ENCODE measurements at places on chromosomes 4 and X.

DNA sequence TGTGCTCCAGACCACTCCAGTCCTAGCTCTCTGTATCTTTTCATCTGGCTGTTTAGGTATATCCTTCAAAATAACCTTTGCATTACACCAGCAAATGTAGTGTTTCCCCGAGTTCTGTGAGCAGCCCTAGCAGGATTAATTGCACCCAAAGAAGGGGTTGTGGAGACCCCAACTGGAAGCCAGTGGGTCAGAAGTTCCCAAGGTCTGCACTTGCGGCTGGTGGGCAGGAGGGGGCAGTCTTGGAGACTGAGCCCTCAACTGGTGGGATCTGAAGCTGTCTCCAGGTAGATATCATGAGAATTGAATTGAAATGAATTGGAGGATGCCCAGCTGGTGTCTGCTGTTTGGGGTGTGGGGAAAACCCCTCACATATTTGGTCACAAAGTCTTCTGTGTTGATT is 1485.3 kb upstream of the TENM3 start:
- DNase-seq, result no peak

- peak; percentile 74 for DNase-seq
These were observed 2135.9 kb downstream of the ARAP2 start for GRCh38 chr4:34108391-34108790.

DNA sequence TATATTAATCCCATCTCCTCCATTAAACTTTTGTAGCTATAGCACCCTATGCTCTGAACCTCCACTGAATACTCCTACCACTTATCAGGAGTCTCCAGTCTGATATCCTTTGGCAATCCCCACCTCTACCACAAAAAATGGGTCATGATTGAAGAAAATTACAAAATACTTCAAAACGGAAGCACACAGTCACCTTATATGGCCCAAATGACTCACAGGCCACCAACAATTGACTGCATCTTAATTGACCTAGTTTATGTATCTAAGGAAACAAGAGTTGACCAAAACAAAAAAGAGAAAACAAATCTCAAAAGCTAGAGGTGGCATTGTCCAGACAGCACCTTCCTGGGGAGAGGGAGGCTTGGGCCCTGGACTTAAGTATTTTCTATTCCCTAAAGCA is 120.0 kb upstream of the DIAPH2 start:
- no peak for DNase-seq

DNA sequence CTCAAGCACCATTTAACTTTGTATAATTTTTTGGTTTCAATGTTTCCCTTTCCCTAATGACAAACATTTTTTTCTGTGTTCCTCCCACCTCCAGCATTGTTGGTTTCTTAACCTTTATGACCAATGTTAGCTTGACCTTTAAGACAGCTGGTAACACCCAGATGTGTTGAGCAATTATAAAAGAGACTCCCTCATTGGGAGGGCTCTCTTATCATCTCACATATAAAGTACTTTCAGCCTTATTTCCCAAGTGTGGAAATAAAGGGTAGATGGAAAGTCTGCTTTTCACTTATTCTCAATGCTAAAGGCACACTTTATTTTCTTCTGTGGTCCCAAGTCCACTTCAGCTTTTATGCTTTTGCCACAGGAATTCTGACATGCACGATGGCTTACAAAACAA is 1420.4 kb downstream of the RAPGEF2 start:
- DNase-seq, result no peak

DNA sequence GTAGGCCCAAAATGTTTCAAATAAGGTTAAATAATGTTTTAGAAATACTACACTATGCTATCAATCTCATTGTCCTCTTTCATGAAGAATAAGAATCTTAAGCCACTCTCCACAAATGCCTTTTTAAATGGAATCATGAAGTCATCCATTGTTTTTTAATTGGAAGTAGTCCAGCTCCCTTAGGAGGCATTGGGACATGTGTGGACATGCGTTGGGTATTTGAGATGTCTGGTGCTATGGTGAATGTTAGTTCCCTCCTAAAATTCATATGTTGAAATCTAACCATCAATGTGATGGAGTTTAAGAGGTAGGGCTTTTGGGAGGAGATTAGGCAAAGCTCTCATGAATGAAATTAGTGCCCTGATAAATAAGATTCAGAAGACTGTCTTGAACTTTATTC is 289.0 kb downstream of the C4orf33 start:
- DNase-seq, result no peak

DNA sequence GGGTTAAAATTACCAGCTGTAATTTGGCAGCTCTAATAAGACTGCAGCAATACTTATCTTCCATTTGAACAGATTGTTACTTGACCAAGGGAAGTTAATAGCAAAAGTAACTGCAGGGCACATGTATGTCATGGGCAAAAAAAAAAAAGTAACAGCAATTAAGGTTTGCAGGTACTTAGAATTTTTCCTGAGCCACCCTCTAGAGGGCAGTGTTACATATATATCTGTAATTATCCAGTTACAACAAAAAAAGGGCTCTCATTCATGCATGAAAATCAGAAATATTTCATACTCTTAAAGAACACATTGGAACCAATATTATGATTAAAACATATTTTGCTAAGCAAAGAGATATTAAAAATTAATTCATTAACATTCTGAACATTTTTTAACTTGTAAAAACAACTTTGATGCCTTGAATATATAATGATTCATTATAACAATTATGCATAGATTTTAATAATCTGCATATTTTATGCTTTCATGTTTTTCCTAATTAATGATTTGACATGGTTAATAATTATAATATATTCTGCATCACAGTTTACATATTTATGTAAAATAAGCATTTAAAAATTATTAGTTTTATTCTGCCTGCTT is 25.1 kb downstream of the XIAP start:
- DNase-seq, result peak; percentile 36

- DNase-seq, result no peak
These were observed 37.4 kb upstream of the DHRSX start for GRCh38 chrX:2538031-2538757.

DNA sequence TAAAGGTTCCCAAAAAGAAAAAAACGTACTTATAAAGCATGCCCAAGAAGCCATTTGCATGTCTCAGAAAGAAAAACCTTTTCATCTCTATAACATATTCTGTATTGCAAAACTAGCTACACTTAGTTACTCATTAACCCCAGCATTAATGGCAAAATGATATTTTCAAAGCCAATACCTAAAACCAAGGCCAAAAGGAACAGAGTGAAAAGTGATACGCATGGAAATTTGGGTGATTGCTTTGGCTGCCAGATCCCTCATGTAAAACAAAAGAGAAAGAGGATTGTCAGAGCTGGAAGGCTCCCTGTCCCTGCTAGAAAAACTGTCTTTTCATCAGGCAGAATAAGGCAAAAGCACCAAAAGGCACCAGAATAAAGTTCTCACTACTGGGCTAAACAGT is 46.8 kb upstream of the RADX start:
- no peak for DNase-seq

- no peak for DNase-seq
These were observed 105.9 kb downstream of the COL4A6 start for GRCh38 chrX:108332281-108332680.

GRCh38 chr4:29853833-29854232 is 866.3 kb upstream of the PCDH7 start:
- no peak for DNase-seq

DNA sequence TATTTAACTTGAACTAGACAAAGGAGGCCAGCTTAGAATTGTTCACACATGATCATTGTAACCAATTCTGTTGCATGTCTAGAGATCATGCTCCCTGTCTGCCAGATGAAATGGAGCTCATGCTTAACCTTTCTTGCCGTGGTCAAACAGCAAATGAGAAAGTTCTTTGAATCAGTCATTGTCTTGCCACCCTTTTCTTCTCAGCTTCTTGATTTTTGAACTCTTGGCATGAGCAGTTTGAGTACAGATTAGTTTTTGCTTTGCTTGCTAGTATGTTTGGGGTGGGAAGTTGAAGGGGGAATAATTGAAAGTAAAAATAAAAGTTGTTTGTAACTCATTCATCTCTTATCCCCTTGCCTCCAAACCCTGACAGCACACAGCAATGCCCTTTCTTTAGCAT is 4.7 kb downstream of the MTM1 start:
- DNase-seq, result no peak

- no peak for DNase-seq
These were observed 153.8 kb upstream of the LEF1 start for GRCh38 chr4:108322497-108322896.

- no peak for DNase-seq
These were observed 92.6 kb downstream of the ANXA3 start for GRCh38 chr4:78644063-78644691.

DNA sequence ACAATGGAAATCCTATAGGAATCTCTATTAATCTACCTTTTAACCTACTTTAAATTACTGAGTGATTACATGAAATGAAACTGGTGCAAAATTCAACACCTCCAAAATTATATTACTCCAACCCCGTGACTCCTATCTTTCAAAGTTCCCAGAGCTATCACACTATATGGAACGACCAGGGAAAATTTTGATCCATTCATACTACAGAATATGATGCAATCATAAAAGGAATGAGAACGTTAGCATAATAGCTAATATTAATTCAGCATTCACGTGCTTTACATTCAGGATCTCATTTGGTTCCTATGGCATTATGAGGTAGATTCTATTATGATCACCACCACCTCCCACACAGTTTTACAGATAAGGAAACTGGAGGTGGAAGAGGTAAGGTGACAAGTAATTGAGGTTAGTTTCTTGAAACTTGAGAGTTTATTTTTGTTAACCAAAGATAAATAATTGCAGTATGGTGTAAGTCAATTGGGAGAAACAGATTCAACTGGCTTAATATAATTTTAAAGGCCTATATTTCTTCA is 29.4 kb upstream of the INTS6L start:
- no peak for DNase-seq

DNA sequence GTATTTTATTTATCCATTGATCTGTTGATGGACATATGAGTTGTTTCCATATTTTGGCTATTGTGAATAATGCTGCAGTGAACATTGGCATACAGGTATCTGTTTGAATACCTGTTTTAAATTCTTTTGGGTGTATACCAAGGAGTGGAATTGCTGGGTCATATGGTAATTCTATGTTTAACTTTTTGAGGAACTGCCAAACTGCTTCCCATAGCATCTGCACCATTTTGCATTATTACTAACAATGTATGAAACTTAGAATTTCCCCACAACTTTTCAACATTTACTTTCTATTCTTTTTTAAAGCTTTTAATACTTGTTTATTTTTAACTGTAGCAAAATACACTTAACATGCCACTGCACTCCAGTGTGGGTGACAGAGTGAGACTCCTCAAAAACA is 57.0 kb upstream of the MSN start:
- DNase-seq, result no peak

- DNase-seq, result peak; percentile 14
These were observed 8.4 kb downstream of the TEC start for GRCh38 chr4:48261281-48261680.

DNA sequence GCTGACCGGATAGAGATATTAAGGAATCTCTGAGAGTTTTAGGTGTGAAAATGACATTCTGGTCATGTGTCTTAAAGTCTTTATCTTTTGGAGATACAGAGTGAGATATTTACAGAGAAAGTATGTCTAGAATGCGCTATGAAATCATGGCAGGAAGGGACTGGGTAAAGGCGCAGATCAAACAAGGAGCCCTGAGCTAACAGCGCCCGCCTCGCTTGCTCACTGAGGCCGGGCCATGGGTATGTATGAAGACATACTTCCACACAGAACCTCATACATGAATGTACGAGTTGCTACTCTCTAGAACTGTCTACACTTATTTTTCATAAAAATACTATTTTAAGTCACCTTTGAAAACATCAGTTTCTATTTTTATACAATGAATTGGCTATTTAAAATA is 20.0 kb downstream of the FAM53A start:
- no peak for DNase-seq

DNA sequence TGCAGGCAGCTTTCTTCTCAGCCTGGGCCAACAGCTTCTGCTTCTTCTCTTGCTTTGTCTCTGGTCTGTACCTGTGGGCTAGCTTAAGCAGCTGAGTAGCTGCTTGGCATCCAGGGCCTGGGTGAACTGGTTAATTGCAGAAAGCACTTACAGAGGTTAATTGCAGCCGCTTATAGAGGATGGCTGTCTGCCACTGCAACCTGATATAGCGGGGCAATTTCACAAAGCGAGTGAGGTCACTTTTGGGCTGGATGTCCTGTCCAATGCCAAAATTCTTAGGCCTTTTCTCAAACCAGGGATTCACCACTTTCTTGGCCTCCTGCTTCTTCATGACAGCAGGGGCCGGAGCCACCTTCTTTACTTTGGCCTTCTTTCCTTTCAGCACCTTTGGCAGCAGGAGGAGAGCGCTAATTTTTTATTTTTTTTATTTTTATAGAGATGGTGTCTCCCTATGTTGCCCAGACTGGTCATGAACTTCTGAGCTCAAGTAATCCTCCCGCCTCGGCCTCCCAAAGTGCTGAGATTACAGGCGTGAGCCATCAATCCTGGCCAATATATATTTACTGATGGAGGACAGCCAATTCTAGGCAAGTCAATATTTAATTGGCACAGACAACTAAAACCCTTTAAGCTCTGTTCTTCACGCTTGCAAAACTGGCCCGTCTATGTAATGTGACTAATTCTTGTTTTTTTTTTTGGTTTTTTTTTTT is 61.0 kb downstream of the ENOPH1 start:
- no peak for DNase-seq

DNA sequence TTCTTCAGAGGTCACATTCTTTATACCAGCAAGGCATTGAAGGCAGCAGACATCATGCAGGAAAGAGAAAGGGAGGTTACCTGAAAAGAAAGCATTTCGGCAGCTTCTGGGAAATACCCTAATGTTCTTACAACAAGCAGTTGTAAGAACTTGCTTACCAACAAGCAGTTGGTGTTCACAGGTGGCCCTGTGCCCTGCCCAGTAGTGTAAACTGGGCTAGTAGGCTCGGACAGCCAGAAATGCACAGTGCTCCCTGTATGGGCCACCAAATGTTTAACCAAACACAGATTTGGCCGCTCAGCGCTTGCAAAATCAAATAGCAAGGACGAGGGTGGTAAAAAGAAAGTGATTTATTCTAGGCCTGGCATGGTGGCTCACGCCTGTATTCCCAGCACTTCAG is 20.4 kb upstream of the RHOXF1 start:
- DNase-seq, result no peak

DNA sequence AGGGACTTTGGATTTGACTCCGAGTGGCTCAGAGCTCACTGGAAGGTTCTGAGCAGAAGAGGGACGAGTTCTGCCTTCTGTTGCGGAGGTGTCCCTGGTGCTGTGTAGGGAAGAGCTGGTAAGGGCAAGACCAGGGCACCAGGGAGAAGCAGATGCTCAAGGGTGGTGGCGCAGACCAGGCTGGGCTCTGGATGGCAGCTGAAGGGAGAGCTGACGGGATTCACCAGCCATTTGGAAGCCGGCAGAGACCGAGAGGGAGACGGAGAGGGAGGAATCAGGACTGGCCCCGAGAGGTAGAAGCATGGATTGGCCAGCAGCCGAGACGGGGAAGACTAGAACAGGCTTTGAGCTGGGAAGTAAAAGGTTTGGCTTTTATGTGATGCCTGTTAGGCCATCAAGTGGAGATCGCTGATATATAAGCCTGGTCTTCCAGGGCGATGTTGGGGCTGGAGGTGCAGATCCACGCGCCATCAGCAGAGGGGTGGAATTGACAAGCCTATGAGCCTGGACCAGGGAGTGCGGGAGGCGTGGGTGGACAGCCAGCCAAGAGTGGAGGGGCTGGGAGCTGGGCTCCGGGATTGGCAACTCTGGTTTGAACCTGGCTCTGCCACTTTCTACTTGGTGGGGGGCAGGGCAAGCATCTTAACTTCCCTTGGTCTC is 43.4 kb downstream of the ADRA2C start:
- no peak for DNase-seq

GRCh38 chrX:79366556-79366872 is 620 bp downstream of the ITM2A start:
- DNase-seq, result no peak
